Vagina (tissue), 2 donors: ENCODE measurements at places on chromosomes 5 and 9.
A peak's percentile ranks its signal among the peaks of the same experiment; 100 is the strongest.

DNA sequence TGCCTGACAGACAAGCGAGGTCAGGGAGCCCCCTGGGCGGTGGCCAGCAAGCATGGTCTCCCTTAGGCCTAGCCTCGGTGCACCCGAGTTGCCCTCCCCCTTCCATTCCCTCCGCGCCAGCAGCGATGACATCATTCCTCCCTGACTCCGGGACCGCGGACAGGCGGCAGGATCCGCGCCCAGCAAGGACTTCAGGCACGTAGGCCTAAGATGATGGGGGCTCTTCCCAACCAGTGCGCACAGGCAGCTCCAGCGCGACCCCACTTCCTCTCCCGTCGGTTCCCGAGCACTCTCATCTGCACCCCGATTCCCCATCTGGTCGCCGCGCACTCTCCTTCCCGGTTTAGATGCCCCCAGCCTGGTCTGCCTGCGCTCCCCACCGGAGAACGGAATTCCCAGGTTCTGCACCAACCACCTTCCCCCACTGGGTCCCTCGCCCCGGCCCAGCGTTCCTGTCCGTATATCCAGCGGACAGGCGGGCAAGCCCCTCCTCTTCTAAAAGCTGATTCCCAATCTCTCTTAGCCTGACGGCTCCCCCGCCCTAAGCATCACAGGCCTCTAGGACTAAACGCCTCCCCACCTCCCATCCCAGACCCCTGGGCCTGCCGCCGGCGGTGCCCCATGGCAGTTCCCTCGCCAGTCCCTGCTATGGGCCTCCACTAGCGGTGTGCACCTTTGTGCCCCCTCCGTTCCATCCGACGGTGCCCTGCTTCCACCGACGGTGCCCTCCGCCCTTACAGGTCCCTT is 931 bp downstream of the FAM219A start:
- DNase-seq = no peak

DNA sequence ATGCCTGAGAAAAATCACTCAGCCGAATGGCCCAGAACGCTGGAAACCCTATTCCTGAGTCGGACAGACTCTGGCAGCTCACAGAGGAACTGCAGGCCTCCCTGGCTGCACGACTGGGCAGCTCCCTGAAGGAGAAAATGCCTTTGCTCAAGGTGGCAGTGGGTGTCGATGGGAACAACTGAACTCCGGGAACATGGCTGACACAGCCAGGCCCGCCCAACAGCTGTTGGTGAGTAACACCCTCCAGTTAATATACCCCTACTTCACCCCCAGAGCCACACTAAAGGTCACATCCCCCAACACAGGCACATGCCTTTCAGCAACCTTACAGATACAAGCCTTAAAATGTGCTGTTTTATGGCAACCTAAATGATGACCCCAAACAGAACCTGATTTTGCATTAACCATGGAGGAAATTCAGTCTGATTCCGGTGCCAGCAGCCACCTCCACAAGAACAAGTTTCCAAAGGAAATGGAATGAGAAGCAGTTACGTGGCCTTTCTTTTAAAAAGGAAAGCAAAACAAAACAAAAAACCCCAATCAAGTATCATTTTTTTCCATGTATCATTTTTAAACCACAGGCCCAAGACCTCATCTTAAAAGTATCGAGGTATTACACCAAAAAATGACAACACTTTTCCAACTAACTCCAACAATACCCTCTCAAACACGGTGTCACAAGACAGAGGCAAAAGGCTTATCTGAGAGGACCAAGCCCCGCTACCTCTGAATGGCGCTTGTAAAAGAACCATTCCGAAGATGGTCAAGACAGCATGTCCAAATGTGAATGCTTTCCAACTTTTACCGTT is 3.1 kb downstream of the KLF9 start:
- peak; percentile 94 for DNase-seq

GRCh38 chr5:107878661-107879060 is 207.9 kb upstream of the EFNA5 start:
- DNase-seq = no peak

DNA sequence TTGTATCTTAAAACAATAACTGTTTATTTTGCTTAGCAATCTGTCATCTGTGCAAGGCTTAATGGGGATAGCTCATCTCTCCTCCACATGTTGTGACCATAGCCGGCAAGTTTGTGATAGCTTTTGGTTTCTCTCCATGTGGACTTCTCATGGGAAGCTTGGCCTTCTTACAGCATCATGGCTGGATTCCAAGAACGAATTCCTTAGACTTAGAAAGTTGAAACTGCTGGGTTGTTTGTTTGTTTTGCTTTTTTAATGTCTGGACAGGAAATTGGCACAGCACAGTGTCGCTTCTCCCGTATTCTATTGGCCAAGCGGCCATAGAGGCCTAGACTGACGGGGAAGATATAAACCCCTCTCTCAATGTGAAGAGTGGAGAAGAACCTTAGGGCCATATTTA is 61.0 kb upstream of the PRDM9 start:
- DNase-seq = no peak

GRCh38 chr9:16591092-16591491 is 279.4 kb downstream of the BNC2 start:
- DNase-seq = no peak

- DNase-seq = no peak
Observed at GRCh38 chr9:137319739-137320551, 17.9 kb upstream of the NRARP start.
